ENCODE measurements at places on chromosomes 5 and 9.
A peak's percentile ranks its signal among the peaks of the same experiment; 100 is the strongest.

DNA sequence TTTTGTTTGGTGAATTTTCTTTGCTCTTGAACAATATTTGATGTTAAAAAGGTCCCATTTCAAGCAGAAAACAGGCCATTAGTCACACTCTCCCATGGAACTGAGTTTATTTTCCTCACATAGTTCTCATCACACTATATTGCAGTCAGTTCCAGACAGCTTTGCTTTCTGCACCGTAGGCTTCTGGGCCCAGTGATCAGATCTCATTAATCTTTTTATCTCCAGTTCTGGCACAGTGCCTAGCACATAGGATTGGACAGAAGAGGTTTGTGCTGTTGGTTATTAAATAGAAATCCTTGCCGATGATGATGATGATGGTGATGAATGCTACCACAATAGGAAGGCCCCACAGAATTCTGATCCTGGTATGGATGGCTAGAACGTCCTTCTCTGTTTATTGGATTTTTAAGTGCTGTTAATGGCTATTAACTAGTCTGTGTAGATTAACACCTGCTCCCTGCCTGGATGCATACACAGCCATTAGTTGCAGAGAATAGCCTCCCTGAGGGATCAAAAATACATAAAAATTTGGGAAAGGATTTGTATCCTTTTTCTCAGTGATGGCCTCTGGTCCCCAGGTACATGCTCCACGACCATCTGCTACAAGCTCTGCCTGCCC is 52.0 kb upstream of the NTRK2 start:
- no peak for DNase-seq

DNA sequence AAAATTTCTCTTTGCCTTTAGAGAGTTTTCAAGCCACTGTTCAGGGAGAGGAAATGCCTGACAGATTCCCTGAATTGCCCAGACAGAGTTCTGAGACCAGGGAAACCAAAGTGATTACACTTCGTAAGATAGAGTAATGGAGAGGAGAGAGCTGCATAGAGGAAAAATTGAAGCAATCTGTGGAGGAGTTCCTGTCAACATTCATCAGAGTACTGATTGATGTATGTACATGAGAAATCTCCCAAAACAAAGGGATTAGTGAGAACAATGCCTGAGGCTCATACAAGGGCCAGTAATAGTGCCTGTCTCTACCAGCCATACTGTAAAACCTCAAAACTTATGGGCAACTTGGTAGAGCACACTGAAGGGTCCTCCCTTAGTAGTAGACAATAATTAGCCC is 79.0 kb upstream of the TRIM32 start:
- no peak for DNase-seq

- no peak for DNase-seq
Observed at GRCh38 chr5:29662876-29663275, 1530.6 kb upstream of the CDH6 start.

GRCh38 chr9:5671711-5672353 is 42.9 kb downstream of the RIC1 start:
- DNase-seq: no peak

DNA sequence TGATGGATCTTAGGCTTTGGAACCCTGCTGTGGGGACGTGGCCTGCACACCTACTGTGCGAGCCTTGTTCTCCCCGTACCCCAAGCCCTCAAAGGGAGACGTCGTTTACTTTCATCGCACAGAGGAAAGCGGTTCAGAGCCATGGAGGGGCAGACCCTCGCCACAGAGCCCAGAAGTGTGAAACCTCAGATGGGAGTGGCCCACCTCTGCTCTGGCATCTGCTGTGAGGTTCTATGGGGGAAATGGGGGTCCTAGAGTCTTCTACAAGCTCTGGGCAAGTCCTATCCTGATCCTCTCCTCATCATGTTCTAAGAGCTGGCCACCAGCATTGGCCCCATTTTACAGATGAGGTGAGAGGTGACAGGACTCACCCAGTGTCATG is 3.7 kb upstream of the RNF44 start:
- DNase-seq: no peak

GRCh38 chr5:159669559-159669958 is 246.7 kb upstream of the ADRA1B start:
- DNase-seq: no peak

GRCh38 chr5:157198277-157198986 is 17.8 kb downstream of the ITK start:
- DNase-seq: no peak

GRCh38 chr5:132420706-132421272 is 51.3 kb downstream of the SLC22A5 start:
- DNase-seq: peak; percentile 65

DNA sequence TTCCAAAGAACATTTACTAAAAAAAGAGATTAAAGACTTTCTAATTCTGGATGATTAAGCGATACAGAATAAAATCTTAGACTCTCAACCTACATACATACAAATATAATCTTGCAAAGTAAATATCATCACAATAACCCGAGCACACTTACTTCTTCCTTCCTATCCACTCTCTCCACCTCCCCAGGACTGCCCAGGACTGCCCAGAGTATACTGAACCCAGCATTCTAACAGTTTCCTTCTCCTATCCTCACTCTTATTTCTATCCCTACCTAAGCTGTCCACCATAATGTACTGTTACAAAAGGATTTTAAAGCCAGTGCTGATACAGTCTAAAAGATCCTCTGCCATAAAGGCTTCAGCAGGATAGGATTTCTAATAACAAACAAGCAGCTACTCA is 413.3 kb upstream of the POU5F2 start:
- DNase-seq: no peak

DNA sequence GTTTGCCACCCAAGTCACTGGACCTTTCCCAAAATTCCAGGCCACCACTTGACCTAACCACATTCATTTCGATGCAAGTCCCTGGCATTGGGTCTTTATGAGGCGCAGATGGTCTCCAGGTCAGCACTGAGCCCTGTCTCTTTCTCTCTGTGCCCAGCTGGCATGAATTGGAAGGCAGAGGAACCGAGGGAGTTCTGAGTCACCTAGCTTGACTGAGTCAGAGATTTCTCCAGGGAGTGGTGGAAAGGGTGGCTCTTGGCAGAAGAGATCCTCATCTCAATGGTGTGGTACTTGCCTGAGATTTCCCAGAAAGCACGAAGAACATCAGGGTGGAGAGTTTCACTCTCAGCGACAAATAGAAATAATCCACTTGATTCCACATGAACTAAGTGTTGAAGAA is 43.8 kb downstream of the WDR36 start:
- no peak for DNase-seq

DNA sequence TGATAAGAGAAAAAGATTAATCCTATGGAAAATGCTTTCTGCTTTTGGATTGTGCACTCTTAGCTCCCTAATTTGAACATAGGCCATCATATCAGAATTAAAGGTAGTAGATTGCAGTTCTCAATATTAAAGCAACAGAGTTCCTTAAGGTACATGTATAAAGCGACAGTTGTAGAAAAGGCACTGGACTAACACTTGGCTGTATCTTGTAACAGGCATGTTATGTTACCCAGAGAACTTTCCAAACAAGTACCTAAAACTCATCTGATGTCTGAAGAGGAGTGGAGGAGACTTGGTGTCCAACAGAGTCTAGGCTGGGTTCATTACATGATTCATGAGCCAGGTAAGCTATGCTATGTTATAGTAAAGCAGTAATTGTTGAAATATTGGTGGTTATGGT is 3.3 kb upstream of the SECISBP2 start:
- DNase-seq: no peak

GRCh38 chr5:102583276-102584124 is 84.7 kb upstream of the SLCO6A1 start:
- DNase-seq: no peak

DNA sequence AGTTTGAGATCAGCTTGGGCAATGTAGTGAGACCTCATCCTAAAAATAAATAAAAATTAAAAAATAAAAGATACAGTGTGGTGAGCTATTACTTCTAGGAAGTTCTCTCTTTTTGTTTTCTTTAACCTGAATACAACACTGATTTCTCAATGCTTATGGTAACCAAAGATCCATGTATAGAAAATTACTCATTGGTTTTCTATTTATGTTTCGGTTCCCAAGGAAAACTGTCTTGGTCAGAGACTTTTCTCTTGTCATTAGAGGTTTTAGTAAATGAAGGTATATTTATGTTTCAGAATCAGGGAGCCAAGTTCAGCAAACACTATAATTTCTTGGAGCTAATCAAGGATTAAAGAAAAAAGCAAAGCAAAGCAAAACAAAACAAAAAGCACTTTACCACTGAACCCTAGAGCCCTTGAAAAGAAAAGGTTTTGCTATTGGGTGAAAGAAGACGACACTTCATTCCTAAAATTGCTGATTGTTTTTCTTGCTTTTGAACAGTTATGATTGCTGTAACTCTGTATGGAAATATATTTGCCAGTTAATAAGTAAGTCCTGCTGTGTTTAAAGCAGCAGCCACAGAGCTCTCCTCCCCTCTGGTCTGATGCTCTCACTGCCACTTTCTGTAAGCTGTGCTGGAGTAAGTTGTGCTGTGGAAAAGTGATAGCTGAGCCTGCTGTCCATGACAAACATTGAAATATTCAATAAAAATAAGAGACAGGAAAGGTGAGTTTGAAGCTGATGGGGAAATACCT is 298.2 kb downstream of the CD180 start:
- DNase-seq: no peak

DNA sequence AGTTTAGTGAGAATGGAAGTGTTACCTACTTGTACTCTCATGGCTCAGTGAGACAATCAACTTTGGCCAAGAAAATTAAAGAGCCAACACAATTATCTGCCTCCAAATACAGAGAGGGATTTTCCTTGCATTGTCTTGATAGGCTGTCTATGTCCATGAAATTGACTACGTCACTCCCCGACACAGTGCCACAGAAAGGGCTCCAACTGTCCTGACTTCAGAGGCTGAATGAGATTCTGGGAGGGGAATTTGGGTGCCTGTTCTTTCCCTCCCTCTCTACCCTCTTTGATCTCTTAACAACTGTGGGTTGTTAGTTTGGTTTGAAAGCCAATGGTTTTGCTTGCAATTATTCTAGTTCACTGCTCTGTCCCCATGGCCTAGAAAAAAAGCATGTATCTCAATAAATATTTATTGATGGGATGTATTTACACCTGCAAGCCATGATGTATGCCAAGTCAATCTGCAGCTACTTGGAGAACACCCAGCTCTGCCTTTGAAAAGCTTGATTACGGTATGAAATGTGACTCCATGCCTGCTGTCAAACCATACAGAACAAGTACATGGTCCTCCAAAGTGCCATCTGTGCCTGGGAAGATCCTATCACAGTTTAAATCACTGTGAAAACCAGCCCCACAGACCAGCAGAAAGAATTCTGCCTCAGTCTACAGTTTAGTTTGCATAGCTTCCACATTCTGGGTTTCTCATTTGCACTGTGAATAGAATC is 37.3 kb downstream of the CAPSL start:
- no peak for DNase-seq

DNA sequence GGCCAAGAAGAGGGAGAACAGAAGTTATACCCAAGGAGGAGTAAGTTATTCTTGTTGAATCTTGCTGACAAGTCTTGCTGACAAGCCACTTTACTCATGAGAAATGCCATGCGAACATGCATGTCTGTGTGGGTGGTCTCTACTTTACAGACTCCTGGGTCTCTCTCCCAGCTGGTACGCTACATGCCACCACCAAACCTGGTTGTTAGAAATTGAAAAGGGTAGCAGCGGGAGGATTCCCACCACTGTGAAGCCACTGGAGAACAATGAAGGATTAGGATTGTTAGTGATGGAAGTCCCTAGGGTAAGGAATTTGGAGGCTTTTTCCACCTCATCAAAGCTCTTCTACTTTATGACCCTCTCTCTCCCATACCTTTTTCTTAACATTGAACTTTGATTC is 53.6 kb upstream of the GABRB2 start:
- no peak for DNase-seq

GRCh38 chr9:122115176-122116035 is 22.3 kb upstream of the TTLL11 start:
- no peak for DNase-seq

DNA sequence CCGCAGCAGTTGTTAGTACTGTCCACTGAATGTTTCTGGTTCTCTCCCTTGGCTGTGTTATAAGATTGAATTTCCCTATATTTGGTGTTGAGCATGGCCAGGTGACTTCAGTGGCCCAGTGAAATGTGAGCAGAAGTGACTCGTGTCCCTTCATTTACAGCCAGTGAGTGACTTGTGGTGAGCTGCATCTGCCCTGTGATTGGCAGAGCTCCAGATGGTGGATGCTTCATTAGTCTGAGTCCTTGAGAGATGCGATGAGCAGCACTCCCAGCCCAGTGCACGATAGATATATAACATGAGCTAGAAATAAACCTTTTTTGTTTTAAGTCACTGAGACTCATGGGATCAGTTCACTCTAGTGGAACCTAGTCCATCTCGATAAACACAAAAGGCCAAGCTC is 19.3 kb downstream of the PCSK5 start:
- no peak for DNase-seq

GRCh38 chr9:124377551-124378406 is 37.5 kb downstream of the PSMB7 start:
- DNase-seq: no peak

DNA sequence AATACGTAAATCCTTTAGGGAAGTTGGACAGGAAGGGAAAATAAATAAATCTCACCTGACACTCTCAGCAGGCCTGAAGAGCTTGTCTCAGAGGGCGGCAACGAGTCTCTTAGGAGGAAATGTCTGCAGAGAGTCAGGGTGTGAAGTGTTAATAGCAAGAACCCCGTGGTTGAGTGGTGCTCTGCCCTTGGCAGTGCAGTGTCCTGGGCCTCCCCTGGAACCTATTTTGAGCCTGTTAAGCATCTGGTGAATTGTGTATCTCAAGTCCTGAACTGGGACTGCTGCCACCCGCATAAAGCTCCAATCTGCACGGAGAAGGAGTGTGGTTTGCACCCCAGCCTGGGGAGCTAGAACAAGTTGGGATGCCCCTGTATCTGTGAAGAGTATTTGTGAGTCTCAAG is 211.8 kb downstream of the GOLPH3 start:
- no peak for DNase-seq

DNA sequence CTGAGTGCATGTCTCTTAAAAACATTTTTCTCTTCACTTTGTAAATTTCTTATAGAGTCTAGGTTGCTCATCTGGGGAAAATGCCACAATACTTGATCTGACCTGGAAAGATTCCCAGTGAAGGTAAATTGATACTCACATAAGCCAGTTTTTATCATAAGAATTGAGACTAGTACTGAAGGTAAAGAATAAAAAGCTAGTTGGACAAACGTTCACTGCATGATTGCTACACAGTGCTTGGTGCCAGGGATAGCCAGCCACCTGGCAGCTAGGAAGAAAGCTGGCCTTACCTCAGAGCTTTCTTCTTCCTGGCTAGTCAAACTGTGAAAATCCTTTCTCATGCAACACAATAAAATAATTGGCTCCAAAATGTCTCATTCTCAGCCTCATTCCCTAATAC is 77.1 kb downstream of the MUSK start:
- no peak for DNase-seq

- no peak for DNase-seq
Observed at GRCh38 chr9:72213906-72214305, 64.7 kb downstream of the GDA start.

DNA sequence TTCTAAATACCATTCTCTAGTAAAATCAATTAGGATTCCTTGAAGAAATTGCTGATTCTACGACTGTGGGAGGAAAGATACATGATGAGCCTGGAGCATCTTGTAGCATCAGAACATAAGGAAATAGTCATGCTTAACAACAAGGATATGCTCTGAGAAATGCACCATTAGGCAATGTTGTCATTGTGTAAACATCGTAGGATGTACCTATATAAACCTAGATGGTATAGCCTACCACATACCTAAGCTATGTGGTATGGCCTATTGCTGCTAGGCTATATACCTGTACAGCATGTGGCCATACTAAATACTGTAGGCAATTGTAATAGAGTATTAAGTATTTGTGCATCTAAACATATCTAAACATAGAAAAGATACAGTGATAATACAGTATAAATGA is 77.4 kb upstream of the VCAN start:
- no peak for DNase-seq
